Skin of body (tissue), 3 donors: ENCODE measurements at places on chromosomes 5 and 9.
A peak's percentile ranks its signal among the peaks of the same experiment; 100 is the strongest.

- no peak for DNase-seq
These were observed 165.5 kb upstream of the CD180 start for GRCh38 chr5:67361932-67362729.

GRCh38 chr5:149310947-149311658 lies 34.2 kb upstream of the GRPEL2 start:
- DNase-seq, result no peak

- DNase-seq, result no peak
These were observed 129.5 kb downstream of the NIPBL start for GRCh38 chr5:37005946-37006540.

DNA sequence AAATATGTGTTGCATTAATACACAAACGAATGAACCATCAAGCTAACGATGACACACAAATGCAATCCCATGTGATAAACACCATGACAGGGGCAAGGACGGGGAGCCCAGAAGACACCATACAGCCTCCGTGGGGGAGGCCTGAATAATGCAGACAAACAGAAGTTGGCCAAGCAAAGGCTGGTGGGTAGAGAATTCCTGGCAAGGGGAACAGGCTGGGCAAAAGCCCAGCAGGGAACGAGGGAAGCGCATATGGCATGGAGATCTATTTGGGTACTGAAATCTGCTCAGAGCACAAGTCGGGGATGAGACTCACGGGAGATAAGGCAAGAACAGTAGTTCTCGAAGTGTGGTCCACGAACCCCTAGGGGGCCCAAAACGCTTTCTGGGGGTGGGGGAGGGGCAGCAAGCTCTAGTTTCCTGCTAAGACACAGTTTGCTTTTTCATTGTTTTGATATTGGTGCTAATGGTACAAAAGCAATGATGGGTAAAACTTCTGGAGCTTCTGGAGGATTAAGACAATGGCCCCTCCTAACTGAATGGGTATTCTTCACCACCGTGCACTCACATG lies 42.9 kb upstream of the FBXW11 start:
- no peak for DNase-seq

- peak; percentile 83 for DNase-seq
These were observed 412.7 kb downstream of the ACTL7B start for GRCh38 chr9:108443019-108443633.

DNA sequence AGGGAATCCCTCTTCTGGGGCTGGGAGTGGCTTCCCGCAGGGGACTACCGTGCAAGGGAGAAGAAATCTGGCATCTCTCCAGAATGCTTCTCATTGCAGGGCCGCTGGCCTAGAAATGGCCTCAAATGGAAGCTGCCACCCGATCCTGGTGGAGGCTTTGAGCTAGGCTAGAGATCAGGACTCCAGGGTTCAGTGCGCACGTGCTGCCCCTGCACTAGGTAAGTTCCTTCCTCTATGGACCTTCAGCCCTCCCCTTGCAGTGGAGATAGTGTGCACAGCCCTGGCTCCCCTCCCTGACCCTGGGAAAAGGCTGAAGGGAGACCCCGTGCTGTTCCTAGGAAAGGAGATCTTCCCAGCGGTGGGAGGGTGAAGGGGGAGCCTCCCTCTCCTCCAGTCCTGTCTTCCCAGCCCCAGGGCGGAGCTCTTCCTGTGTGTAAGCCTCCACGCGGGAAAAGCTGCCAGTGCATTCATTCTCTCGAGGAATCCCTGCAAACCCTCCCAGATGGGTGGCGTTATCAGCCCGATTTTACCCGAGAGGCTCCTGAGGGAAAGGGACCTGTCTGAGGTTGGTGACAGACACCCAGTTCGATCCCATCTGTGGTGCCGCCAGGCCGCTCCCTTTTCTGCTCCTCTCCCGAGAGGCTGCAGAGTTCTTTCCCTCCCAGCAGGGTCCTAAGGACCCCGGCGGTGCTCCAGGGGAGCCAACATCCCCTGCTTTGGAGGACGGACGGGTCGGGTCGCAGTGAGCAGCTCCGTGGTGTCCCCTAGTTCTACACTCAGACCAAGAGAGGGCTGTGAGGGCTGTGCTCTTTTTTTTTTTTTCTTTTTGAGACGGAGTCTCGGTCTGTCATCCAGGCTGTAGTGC lies 1.4 kb upstream of the CERCAM start:
- peak; percentile 27 for DNase-seq

GRCh38 chr9:97109194-97109811 lies 70.4 kb upstream of the CTSV start:
- no peak for DNase-seq

- no peak for DNase-seq
These were observed 140.1 kb downstream of the PAM start for GRCh38 chr5:102895234-102895633.

DNA sequence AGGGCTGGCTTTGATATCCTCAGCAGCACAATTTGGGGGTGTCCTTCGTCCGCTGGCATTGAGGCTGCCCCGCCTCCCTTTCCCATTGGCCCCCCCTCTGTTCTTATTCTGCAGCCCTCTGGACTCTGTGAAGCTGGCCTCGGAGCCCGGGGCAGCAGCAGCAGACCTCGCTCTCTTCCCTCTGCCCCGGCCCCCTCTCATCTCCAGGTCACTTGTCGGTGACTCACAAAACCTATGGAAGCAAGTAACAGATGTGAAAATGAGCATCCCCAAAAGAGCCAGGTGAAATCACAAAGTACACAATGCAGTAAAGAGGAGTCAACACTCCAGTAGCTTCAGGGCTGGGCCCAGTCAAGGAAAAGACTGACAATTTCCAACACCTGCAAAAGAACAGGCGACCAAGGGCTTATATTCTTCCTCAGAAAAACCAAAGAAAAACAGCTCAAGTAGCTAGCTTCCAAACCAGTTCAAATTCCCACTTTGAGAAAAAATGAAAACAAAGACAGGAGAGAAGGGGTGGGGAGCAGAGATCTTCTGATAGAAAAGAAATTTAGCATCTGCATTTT lies 97.5 kb downstream of the ZNF608 start:
- no peak for DNase-seq
